Right lobe of liver (tissue), 6 donors: ENCODE measurements at places on chromosomes 1 and 21. TPM values are rescaled to one million over a fixed set of nuclear protein-coding genes. Genes with fewer than 3 reads are reported as not detected.
A peak's percentile ranks its signal among the peaks of the same experiment; 100 is the strongest.

DNA sequence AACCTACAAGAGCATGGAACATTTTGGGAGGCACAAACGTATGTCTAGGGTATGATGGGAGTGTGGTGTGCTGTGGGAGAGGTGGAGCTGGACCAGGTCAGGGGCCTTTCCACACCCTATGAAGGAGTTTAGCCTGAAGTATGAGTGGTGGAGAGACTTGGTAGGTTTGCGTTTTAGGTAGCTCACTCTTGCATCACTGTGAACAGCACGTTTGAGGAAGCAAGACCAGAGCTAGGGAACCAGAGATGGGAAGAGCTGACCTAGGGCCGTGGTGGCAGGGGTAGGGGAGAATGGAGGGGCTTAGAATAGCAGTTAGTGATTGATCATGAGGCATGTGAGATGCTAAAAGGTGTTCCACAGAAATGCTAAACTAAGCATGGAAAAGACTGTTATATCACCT is 25.1 kb upstream of the ZFP69B start:
- DNase-seq = no peak

- no peak for DNase-seq
Measured at GRCh38 chr21:33419538-33420123, 16.4 kb downstream of the IFNGR2 start.

DNA sequence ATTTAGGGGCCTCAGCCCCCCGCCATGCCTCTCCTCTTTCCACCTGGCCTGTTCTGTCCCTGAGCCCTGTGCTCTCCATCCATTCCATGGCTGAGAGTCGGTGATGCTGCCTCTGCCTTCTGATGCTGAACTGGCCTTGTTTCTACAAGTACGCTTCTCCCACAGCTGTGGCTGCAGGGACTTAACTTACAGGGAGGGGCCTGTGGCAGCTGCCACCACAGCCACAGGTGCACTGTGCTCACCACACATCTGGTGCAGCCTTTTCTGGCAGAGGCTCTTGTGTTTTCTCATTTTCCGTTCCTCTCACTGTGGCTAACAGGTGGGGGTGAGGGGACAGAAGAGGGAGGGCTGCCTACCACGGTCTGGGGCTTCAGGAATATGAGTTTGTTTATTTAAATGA is 4.2 kb downstream of the FMO1 start:
- DNase-seq = no peak

- no peak for DNase-seq
Measured at GRCh38 chr1:30036229-30036547, 687.2 kb downstream of the MATN1 start.

DNA sequence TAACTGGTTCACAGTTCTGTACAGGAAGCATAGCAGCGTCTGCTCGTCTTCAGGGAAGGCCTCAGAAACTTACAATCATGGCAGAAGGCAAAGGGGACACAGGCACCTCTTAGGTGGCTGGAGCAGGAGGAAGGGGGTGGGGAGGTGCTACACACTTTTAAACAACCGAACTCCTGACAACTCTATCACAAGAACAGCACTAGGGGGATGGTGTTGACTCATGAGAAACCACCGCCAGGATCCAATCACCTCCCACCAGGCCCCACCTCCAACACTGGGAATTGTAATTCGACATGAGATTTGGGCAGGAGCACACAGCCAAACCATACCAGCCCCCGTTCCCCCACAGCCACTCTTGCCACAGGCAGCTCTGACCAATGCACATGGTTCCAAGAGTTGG is 306.3 kb upstream of the POU3F1 start:
- DNase-seq = no peak

GRCh38 chr1:244945109-244945671 is 80.8 kb upstream of the HNRNPU start:
- DNase-seq = no peak

- DNase-seq = no peak
Measured at GRCh38 chr1:246189126-246189525, 318.0 kb downstream of the SMYD3 start.

- peak; percentile 59 for DNase-seq
Measured at GRCh38 chr21:29187944-29188343, 57.5 kb downstream of the MAP3K7CL start.

GRCh38 chr1:92087542-92087941 is 7.4 kb downstream of the BTBD8 start:
- DNase-seq = no peak

- no peak for DNase-seq
Measured at GRCh38 chr1:101742509-101742908, 254.2 kb downstream of the OLFM3 start.

The TINAGL1 gene
- total RNA-seq = 32.6 TPM

The VANGL2 gene
- total RNA-seq = 0.15 TPM

The CTH gene
- total RNA-seq = 43.5 TPM

The CADM3 gene
- 0.14 TPM for total RNA-seq
